A549 treated with CpdA at 1 μM for 4 hours (cell line): ENCODE measurements at places on chromosomes 4 and X. TPM values are rescaled to one million over a fixed set of nuclear protein-coding genes. Genes with fewer than 3 reads are reported as not detected.

GLRA2 gene
- total RNA-seq, result not detected in 5 replicates

ACE2 gene
- total RNA-seq, result 0.01 TPM in 1 of 5 replicates, not detected in the others

SSX1 gene
- 0.14 TPM in 1 of 5 replicates, not detected in the others for total RNA-seq

PDE5A gene
- total RNA-seq, result 0.13 to 0.32 TPM (median 0.25 TPM) in 5 replicates

TNIP2 gene
- total RNA-seq, result 30.0 to 44.9 TPM (median 42.6 TPM) in 5 replicates

NSG1 gene
- total RNA-seq, result 0.60 to 0.98 TPM (median 0.90 TPM) in 5 replicates

NXF2 gene
- total RNA-seq, result not detected in 5 replicates

ATP5ME gene
- total RNA-seq, result 349 to 448 TPM (median 380 TPM) in 5 replicates

KLHL4 gene
- 2.8 to 3.6 TPM (median 3.2 TPM) in 5 replicates for total RNA-seq

HSFX2 gene
- total RNA-seq, result 0.08 TPM in 1 of 5 replicates, not detected in the others

FHL1 gene
- total RNA-seq, result 17.5 to 22.4 TPM (median 20.5 TPM) in 5 replicates

ASB12 gene
- total RNA-seq, result 0.03 TPM in 1 of 5 replicates, not detected in the others

TRIML1 gene
- total RNA-seq, result 0.05 to 0.10 TPM in 2 of 5 replicates, not detected in the others

NPY5R gene
- total RNA-seq, result not detected in 5 replicates

ARMCX4 gene
- total RNA-seq, result 0.43 to 0.90 TPM (median 0.45 TPM) in 5 replicates

EDA2R gene
- total RNA-seq, result 11.5 to 14.6 TPM (median 13.7 TPM) in 5 replicates

TRIM75 gene
- total RNA-seq, result not detected in 5 replicates

CMC4 gene
- 15.4 to 16.6 TPM (median 15.7 TPM) in 5 replicates for total RNA-seq

SPOCK3 gene
- total RNA-seq, result 0.10 to 0.29 TPM (median 0.20 TPM) in 5 replicates

IGSF1 gene
- total RNA-seq, result 0.24 to 0.45 TPM (median 0.38 TPM) in 5 replicates

NDST4 gene
- not detected in 5 replicates for total RNA-seq

SMIM20 gene
- 26.2 to 28.1 TPM (median 27.0 TPM) in 5 replicates for total RNA-seq

LANCL3 gene
- total RNA-seq, result not detected in 5 replicates

SPANXN4 gene
- total RNA-seq, result not detected in 5 replicates

XK gene
- total RNA-seq, result 0.31 to 0.40 TPM (median 0.37 TPM) in 5 replicates

HAND2 gene
- 0.14 to 0.66 TPM (median 0.36 TPM) in 5 replicates for total RNA-seq

ODAPH gene
- 0.15 TPM in 1 of 5 replicates, not detected in the others for total RNA-seq

PPP4R3C gene
- not detected in 5 replicates for total RNA-seq

PRSS12 gene
- total RNA-seq, result 0.13 to 0.40 TPM (median 0.24 TPM) in 5 replicates

ADH4 gene
- not detected in 5 replicates for total RNA-seq

ANOS1 gene
- total RNA-seq, result 0.05 to 0.09 TPM (median 0.06 TPM) in 3 of 5 replicates, not detected in the others

SYTL5 gene
- 0.34 to 0.52 TPM (median 0.41 TPM) in 5 replicates for total RNA-seq

XPNPEP2 gene
- not detected in 5 replicates for total RNA-seq
